ENCODE measurements at places on chromosomes 7 and 10.

DNA sequence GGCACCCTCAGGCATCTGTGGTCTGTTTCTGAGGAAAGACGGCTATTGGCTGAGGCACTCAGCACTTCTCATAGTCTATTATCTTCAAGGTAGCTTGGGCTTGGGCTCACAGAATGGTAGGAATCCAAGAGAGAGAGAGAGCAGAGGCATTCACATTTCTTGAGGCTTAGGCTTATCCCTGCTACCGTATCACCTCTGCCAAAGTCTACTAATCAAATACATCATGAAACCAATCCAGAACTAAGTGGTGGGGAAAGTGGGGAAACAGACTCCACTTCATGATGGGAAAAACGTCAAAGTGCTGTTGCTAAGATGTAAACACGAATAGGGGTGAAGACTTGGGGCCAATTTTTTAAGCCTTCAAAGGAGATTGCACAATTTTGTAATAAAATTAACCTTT, 271.1 kb upstream of the SEMA3D start:
- no peak for DNase-seq

- DNase-seq: no peak
Measured at GRCh38 chr7:20513341-20513740, 102.1 kb upstream of the ABCB5 start.

GRCh38 chr10:10222304-10222841, 795.3 kb upstream of the CELF2 start:
- DNase-seq: no peak

DNA sequence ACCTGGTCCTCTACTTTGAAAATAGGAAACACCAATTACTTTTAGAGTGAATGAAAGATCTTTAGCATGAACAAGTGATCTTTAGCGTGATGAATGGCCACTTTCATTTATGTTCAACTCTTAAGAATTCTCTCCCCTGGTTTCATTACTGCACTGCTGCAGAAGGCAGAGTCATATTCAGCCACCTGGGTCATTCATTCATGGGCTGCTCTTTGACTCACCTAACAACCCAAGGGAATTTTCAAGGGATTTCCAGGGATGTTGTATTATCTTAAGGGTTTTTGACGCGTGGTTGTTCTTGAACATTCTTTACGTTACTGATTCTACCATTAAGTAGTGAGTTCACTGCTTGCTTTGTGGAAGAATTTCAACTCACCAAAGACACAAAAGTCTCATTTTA, 87.3 kb upstream of the STK17A start:
- DNase-seq: no peak

- no peak for DNase-seq
Measured at GRCh38 chr7:122525355-122525754, 173.6 kb downstream of the RNF133 start.

- DNase-seq: no peak
Measured at GRCh38 chr7:40507166-40507565, 372.4 kb downstream of the SUGCT start.

- DNase-seq: no peak
Measured at GRCh38 chr10:86829472-86829871, 73.1 kb downstream of the BMPR1A start.

DNA sequence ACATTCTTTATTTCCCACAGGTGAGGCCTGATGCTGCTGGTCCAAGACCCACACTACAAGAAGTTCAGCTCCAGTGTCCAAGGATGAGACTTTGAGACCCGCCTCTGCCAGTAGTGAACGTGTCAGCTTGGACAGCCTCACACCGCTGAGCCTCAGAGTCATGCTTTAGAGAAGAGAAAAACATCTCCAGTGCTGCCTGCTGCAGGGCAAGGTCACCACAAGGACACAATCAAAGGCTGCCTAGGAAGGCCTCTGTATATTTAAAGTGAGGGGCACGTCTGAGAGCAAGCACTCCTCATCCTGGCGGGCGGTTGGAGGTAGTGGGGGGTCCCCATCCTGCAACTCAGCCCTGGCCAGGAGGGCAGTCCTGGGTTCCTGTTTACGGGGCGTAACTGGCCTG, 19.3 kb downstream of the FGFR2 start:
- DNase-seq: no peak

DNA sequence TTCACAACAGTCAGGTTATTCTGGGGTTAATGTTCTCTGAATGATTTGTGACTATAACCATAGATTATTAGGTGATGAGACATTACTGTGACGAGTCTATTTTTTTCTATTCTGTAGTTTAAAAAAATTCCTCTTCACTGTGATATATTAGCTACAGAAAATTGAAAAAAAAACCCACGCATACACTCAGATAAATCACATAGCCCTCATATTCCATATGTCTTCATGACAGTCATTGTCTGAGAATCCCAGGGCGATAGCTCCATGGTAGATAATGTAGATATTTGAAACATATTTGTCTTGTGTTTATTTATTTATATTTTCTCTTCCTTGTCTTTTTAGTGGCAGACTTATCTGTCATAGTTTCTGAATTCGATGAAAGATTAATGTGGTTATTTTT, 110.0 kb downstream of the CAMK1D start:
- no peak for DNase-seq

DNA sequence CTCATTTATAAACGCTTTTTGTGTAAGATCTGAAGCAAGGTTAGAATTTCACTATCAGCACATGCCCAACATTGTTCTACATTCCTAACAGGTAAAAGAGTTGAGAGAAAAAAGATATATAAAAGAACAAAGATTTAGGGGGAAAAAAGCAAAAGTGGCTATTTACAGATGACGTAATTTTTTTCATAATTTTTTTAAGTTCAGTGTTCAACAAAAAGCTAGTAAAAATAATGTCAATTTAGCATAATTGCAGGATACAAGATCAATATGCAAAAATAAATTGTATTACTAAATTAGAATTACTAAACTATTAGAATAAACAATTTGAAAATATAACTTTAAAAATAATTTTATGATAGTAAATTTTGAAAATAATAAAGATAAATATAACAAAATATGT, 405.0 kb downstream of the SEMA3D start:
- no peak for DNase-seq

- DNase-seq: no peak
Measured at GRCh38 chr7:36621396-36621795, 102.9 kb downstream of the AOAH start.

DNA sequence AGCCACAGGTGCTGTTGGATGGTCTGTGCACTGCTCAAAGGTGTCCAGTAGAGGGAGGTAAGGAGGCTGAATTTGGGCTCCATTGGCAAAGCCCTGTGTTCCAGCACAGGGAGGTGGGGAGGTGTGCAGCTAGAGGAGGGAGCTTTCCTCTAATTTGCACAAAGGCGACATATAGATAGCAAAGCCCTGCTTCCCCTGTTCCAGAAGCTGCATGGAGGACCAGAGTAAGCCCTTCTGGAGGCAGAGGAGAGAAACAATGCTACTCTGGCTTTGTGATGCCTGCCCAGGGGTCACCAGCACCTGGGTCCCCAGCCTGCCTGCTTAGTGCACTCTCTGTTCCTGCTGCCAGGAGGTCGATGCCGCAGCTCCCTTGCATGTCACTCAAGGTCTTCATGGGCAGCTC, 3.4 kb upstream of the ARHGAP22 start:
- DNase-seq: peak; percentile 14

DNA sequence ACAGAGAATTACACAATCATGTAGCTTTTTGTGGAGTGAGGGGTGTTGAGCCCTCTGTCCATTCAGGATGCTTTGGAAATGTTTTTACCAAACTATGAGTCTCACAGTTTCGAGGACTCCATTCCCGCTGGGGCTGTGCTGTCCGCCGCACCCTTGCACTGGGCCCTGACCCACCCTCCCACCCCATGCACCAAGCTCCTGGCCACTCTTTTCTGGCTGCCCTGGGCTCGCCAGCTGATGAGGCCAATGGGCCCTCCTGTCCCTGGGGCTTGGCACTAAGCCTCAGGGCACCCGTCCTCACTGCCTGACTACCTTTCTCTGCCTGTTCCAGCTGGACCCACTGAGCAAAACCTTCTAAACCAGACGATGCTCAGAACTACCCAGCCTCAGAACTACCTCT, 332.1 kb downstream of the PTPRN2 start:
- no peak for DNase-seq

DNA sequence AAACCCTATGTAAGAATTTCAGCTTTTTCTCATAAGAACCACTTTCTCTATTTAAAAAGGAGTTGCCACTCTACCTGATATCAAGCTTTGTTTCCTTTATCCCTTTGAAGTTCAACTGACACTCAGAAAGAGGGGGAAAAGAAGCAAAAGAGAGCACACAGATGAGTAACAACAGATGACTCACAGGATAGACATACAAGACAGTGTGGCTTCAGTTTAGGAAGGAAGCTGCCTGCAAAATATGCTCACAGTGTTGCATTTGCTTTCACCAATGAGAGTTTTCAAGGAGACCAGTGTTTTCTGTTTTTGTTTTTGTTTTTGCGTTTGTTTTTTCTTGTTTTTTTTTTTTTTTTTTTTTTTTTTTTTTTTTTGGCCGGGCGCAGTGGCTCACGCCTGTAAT, 1181.6 kb downstream of the DNAJB9 start:
- DNase-seq: no peak

GRCh38 chr10:58843760-58844159, 331.1 kb downstream of the BICC1 start:
- no peak for DNase-seq

- DNase-seq: no peak
Measured at GRCh38 chr7:85600395-85600794, 413.5 kb upstream of the SEMA3D start.

GRCh38 chr7:14309432-14309831, 320.0 kb upstream of the ETV1 start:
- no peak for DNase-seq

- DNase-seq: no peak
Measured at GRCh38 chr7:129667116-129667515, 55.6 kb downstream of the NRF1 start.

GRCh38 chr10:132538031-132538789, 623 bp downstream of the INPP5A start:
- DNase-seq: no peak

DNA sequence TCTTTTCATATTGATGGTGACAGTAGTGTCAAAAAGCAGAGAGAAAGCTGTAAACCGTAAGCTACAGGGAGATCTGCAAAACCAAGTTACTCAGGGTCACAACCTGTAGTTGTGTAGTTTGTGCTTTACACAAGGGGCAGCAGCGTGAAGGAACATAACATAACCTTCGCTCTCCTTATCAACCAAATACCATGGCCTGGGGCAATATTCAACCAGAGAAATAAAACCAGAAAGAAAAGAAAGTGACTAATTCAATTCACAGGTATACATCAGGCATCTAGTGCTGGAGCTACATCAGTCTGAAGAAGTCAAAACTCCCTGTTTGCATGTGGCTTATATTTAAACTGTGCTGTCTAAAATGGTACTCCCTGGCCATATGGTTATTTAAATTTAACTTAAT, 224.3 kb downstream of the TWIST1 start:
- DNase-seq: no peak

- DNase-seq: no peak
Measured at GRCh38 chr10:95501203-95502094, 59.7 kb downstream of the SORBS1 start.

GRCh38 chr7:92667816-92668535, 77.8 kb upstream of the FAM133B start:
- DNase-seq: no peak

GRCh38 chr10:70847659-70848360, 32.1 kb downstream of the SGPL1 start:
- DNase-seq: no peak

DNA sequence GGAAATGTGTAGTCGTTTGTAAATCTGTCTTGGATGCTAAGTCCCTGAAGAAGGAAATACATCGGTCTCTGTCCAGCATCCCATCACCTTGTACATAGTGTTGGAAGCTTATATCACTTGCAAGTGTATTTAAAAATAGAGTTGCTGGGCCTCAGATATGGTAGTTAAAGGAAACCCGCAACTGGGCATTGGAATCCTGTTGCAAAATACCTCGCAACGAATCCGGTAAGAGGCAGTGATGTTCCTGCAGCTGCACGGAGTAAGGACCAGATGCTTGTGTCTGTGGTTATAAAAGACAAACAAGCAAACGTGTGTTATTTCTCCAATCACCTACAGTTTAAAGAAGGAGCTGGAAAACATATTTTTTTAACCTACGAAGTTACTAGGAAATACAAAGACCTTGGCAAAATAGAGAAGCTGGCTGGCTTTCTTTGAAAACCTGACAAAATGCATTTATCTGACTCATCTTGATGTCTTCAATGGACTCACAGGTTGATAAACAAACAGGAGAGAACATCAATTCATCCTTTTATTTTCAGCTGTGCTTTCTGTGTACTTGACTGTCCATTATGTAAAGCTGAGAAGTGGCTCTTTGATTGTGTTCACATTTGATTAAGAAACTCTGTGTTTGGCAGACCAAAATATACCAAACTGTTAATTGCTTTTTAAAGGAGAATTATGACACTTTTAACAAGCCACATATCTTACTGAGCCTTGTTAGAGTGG, 326.4 kb downstream of the SFMBT2 start:
- no peak for DNase-seq

DNA sequence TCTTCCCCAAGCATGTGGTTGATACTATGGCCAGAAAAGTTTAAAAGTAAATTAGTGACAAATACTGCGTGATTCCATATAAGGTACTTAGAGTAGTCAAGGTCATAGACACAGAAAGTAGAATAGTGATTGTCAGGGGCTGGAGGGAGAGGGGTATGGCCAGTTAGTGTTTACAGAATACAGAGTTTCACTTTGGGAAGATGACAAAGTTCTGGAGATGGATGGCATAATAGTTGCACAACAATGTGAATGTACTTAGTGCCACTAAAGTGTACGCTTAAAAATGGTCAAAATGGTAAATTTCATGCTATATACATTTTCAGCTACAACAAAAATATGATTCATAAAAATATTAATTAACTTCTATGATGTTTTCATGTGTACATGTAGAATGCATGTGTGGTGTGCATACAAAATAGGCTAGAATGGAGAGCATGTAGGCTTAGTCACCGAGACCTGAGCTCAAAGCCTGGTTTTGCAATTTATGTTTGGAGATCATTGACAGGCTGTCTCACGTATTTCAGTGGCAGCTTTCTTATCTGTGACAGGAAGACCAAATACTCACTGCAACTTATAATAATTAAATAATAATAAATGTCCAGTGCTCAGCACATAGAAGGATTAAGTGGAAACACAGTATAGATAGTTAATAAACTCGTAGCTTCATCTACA, 625.6 kb downstream of the SUGCT start:
- DNase-seq: no peak

DNA sequence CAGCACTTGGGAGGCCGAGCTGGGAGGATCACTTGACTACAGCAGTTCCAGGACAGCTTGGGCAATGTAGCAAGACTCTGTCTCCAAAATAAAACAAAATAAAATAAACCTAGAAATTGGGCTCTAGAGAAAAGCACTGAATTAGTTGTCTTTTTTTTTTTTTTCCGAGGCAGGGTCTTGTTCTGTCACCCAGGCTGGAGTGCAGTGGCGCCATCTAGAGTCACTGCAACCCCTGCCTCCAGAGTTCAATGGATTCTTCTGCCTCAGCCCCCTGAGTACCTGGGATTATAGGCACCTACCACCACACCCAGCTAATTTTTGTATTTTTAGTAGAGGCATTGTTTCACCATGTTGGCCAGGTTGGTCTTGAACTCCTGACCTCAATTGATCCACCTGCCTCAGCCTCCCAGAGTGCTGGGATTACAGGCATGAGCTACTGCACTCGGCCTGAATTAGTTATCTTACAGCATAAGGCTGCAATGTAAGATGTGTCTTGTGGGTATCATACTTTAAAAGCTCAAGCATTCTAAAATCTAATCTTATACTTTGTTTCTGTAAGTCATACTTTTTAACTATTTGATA, 12.8 kb downstream of the MEIG1 start:
- peak; percentile 23 for DNase-seq

GRCh38 chr7:1743481-1744230, 73.6 kb downstream of the ELFN1 start:
- no peak for DNase-seq

Measured in stimulated activated CD4-positive, alpha-beta T cell treated with anti-CD3 and anti-CD28 coated beads, Interleukin-15, amount 100 ng/mL, for 48 hours (primary cell).